ENCODE measurements at places on chromosomes 11 and 22.

- no peak for DNase-seq
Observed at GRCh38 chr11:107743191-107743590, 31.3 kb upstream of the SLN start.

DNA sequence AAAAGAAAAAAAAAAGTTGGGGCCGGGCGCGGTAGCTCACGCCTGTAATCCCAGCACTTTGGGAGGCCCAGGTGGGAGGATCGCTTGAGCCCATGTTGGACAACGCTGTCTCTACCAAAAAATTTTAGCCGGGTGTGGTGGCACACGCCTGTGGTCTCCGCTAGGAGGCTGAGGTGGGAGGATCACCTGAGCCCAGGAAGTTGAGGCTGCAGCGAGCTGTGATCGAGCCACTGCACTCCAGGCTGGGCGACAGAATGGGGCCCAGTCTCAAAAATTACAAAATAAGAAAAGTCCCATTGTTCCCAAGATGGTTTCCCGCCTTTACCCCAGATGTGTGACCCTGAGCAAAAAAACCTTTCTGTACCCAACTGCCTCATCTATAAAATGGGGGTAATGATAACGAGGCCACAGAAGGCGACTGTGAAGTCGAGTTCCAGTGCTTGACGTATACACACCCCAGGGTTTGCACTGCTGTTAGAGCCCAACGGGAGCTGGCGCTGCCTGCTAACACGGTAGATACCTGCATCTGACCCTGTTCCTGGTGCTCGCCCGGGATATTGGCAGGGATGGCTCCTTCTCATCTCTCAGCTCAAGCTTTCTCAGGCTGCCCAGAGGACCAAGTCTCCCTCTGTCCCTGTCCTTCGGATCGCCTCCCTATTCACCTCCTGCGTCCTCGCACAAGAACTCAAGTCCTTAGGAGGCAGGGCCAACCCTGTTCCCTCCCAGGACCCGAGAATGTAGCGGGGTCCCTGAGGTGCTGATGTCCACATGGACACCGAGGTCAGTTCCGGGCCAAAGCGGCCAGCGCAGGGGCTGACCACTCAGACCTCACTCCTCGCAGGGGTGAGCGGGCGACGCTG is 1.1 kb upstream of the RPLP2 start:
- no peak for DNase-seq

DNA sequence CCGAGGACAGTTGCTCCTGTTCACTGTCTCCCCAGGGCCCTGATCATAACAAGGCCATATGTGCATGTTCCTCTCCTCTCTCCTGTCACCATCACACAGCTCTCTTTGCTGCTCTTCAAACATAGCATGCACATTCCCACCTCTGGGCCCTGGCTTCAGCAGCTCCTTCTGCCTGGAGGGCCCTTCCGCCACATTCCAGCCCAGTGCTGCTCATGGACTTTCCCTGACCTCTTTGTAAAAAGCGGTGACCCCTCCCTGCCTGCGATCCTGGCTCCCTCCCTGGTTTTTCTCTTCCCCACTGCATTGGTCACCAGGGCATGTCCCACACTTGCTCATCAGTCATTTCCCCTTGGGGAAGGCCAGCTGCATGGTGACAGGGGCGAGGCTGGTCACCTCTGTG is 98.2 kb downstream of the MYO18B start:
- DNase-seq: no peak

DNA sequence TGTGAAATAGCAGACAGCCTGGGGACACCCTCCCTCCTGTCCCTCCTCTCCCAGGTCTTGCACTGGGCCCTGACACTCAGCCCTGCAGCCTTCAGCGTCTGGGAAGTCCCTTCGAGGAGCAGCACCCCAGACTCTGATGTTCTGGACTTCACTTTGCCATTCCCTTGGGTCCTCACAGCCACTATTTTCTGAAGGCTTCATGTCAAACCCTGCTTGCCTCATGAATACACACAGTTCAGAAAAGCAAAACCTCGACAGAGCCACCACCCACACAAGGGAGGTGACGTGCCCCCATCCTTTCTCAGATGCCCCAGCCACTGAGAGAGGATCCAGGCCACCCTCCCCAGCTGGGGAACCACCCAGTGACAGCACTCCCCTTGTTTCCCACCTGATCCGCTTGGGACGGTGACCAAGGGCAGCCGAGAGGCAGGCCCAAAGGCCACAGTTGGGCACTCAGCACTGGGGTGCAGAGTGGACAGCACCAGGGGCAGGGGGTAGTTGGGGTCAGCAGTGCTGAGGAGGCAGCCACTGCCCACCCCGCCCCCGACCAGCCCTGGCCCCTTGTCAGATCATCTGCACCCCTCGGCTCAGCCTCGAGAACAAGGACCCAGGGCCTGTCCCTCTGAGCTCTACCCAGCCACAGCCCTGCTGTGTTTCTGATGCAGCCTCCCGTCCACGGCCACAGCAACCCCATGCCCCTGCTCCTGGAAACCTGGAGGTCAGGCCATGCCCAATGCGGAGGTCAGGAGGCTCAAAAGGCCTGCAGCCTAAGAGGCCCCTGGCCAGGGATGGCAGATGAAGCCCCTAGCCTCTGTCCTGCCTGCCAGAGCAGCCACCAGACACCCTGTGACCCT is 3.1 kb upstream of the TNNT3 start:
- no peak for DNase-seq

DNA sequence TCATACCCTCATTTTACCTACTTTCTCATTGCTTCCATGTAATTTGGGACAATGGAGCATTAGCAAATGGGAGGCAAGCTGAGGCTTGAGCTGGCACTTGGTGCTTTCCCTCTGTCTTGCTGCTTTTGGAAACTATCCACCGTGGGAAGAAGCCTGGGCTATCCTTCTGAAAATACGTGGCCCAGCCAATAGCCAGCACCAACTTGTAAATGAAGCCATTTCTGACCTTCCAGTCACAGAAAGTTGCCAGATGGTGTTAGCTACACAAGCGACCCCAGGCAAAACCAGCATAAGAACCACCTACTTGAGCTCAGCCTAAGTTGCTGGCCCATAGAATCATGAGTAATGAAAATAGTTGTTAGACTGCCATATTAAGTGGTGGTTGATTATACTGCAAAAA is 18.5 kb upstream of the SPON1 start:
- DNase-seq: no peak

- DNase-seq: no peak
Observed at GRCh38 chr11:43845816-43846215, 34.8 kb upstream of the ALKBH3 start.

Data from stimulated activated CD4-positive, alpha-beta T cell treated with anti-CD3 and anti-CD28 coated beads, TNF-alpha, amount 100 ng/mL, for 4 hours (primary cell).